ENCODE measurements at places on chromosomes 11 and 22.
A peak's percentile ranks its signal among the peaks of the same experiment; 100 is the strongest.

DNA sequence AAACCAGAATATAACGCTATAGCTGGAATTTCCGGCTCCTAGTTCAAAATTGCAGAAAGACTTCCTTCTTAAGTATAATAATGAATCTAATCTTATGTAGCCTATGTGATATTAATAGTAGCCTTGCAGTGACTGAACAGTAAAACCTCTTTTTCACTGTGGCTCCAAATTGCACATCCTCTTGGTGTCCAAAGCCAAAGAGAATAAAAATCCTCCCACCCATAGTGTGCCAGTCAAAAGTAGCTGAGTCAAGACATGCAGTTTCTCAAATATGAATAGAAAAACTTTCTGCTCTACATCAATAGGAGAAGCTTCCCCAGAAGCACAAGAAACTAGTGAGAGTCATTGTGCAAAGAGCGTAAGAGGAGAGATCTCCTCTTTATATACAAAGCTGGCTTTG, 76.0 kb upstream of the PICALM start:
- no peak for DNase-seq

DNA sequence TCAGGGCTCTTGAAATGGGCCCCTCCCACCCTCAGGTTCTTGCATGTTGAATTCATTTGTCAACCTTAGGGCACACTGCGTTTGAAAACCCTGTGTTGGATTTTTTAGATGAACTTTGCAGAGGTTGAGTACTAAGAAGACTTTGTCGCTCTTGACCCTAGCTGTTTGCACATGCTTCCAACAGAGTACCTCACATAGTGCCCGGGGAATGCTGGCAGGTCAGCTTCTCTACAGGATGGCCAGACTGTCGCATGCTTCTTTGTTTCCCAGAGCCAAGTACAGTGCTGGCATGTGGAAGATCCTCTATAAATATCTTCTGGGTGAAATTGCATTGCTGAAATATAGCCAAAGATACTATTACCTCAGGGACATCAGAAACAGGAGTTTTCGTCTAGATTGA, 59.9 kb downstream of the FAT3 start:
- DNase-seq, result no peak

- no peak for DNase-seq
Measured at GRCh38 chr11:113724778-113725177, 18.7 kb upstream of the TMPRSS5 start.

- DNase-seq, result no peak
Measured at GRCh38 chr11:126403022-126403581, 47.6 kb downstream of the ST3GAL4 start.

GRCh38 chr11:19770277-19770676, 57.6 kb downstream of the NAV2 start:
- DNase-seq, result no peak

GRCh38 chr11:13193613-13194012, 84.0 kb upstream of the BMAL1 start:
- no peak for DNase-seq

DNA sequence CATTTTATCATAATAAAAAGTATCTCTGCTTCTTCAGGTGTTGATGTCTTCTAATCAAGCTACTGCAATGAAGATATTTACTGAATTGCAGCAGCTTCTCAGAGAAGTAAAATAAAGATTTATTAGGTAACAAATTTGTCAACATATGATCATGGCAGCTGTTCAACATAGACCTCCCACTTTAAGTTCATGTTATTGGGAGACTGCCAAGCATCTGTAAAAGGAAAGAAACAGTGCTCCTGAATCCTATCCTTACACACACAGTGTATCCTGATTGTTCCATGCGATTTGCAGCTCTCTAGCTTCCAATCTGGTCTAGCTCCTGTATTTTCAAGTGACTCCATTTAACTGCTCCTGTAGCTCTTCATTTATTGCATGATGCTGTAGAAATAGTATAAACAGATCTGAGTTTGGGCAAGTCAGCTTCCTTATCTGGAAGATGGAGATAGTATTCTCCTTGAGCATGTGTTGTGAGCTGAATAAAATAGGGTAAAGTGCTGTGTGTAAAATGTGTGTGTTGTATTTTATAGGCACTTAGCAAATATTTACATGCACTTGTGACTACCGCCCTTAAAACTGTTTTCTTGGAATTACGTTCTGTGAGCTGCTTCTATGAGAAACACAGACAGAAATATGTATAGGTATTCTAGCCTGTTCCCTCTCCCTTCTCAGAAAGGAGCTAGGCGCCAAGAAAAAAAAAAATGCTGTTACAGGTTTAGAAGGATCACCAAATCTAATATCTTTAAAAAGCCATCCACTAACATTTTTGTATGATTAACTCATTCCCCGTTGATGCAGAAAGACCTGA, 290.6 kb downstream of the JRKL start:
- DNase-seq, result no peak

GRCh38 chr11:91761406-91762025, 463.1 kb upstream of the FAT3 start:
- DNase-seq, result peak; percentile 34

DNA sequence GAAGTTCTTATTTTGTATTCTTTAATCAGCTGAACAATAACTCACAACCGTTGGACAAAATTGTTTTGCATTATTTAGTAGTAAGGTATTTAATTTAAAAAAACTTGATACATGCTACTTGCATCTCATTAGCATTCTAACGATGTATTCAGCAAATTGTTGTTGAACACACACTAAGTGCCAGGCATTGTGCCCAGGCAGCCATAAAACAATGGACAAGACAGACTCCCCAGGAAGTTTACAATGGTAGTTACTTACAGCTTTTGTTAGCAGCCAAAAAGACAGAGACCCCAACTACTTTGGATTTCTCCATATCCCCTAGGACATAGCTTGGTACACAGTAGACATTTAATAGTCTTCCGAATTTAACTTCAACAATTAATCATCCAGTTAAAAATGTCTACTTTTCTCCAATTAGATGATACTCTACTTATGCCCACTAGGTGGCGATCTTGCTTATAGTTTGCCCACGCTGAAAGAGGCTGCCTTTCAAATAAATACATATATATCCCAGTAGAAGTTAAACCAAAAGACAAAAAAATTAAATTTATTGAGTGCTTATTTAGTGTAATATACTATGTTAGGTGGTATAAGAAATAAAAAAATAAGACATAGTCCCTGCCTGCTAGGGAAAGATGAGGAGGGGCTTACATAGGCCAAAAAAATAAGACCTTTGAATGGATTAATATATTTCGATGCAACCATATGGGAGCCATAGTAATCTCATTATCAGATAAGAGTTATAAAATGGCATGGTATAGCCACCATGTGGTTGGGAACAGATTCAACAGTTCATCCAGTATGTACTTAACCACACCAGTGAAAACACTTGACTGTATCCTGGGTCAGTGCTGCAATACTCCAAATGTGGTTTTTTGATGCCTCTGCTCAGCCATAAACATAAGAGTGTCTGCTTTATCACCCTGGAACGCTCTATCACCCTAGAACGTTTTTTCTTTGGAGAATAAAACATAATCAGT, 2.0 kb upstream of the FJX1 start:
- peak; percentile 80 for DNase-seq

DNA sequence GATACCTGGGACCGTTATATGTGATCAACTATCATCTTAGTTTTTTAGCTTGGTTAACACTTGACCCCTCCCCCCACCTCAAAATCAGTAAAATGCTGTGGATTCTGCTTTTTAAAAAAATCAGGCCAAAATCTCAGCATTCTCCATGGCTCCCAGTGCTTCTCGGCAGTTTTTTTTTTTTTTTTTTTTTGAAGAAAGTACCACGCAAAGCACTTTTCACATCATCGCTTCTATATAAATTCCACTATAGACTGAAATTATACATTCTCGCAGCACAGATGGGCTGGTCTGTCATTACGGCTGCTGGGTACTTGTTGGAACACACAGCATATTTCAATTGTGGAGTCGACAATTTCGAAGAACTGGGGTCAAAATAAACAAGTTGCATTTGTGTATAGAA, 67.7 kb upstream of the PPARA start:
- DNase-seq, result no peak

DNA sequence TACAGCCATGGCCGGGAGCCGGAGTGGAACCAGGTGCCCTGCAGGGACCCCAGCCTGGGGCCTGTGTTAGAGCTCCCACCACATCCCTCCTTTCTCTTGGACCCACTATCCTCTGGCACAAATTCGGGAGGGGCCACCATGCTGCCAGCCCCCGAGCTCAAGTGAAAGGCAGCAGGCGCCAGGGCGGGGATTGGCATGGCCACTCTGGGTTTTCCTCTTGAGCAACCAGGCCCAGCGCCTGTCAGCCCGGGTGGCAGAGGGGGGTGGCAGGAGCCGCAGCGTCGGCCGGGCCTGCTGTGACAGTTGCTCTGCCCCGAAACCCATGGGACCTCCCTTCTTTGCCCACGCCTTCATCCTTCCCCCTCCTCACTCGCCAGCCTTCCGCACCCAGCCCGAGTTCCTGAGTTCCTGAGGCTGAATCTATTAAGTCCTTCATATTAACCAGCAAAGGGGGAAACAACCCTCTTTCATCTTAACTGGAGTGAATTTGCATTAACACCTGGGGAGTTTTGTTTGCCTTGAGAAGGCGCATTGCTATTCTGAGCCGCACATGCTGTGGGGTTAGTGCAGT, 16.8 kb upstream of the CABP7 start:
- no peak for DNase-seq

DNA sequence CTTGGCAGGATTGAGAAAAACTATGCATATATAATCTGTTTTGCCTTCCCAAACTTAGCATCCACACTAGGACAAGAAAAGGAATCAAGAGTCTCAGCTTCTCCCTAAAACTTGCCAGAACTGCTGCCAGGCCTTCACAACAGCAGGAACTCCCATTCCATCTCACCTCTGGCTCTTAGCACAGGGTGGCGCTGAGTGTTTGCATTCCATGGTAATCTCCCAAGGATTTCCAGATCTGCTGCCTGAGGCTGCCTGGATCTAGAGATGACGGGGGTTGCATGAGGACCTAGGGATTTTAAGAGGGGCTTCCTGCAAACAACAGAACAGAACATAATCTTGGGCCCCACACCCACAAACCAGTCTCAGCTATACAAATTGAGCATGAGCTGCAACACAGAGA, 87.1 kb upstream of the OPCML start:
- DNase-seq, result no peak

DNA sequence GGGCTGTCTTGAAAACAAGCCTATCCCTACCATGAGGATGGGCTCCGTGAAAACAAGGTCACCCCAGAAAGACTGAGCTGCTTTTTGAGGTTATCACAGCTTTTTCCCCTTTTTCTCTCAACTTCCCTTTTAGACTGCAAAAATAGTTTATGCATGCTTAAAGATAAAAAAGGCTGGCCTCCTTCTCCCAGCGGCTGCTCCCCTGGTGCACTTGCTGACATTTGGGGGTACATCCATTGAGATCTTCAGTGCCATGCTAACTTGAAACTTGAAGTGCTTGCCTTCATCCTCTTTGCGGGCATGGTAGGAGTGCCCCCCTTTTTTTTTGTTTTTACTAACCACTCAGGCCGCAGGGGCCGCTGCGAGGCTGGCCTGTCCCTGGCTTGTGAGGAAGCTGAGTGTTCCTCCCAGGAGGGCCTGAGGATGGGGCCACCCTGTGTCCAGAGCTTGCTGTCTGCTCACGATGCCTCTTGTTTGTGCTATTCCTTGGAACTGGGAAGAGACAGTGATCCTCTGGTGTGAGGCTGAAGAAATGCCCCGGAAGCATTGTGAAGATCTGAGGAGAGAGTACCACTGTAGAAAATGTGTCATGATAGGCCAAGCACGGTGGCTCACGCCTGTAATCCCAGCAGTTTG, 2.2 kb downstream of the TANGO2 start:
- DNase-seq, result no peak

GRCh38 chr11:2742611-2743426, 43.0 kb upstream of the KCNQ1OT1 start:
- no peak for DNase-seq

DNA sequence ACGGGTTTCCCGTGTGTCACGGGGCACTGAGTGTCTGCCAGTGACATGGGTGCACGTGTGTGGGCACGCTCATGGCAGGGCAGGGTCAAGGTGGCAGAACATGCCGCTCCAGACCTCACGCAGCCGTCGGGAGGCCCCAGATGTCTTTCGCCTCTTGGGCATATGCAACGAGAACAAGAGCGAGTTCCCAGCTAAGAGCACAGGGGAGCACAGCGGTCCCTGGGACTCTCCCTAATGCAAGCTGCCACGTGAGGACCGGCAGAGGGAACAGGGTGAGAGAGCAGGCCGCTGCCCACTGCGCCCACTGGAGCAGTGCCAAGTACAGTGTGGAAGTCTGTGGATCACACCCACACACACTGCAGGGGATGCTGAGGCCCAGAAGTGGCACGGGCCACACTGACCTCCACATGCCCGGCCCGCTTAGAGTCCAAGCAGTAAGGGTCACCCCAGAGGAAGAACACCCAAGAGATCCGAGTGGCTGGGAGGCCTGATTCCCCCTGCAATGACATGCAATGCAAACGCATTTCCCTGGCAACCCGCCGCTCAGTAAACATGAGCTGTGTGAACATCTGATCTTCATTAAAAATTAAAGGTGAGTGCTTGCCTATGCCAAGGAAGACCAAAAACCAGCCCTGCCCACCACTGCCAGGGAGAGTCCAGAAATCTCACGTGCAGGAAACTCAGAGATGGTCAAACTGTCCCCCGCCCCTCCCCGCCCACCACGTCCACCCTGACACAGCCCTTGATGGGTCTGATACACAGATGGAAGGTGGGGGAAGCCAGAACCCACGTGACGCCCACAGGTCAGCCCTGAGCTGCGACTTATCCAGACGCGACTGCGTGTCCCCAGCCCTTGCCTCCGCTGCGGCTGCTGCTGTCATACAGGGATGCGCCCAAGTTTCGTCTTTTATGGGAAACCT, 11.7 kb downstream of the CERK start:
- DNase-seq, result no peak

GRCh38 chr11:119339589-119340334, 921 bp downstream of the C1QTNF5 start:
- peak; percentile 85 for DNase-seq

- DNase-seq, result no peak
Measured at GRCh38 chr11:105718641-105719040, 108.8 kb downstream of the GRIA4 start.

DNA sequence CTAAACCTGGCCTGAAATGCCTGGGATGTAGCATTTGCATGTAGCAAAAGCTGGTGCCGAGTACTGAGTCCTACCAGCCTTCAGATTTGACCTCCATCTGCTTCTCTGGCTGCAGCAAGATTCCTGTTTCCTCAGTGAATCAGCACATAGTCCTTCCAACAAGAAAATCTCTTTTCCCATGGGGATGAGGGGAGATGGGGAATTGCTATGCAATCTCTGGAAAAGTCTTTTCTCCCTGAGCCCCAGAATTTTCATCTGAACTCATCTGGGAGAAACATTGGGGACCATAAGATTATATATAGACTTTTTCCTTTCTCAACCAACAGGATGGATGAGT, 32.0 kb upstream of the YWHAH start:
- DNase-seq, result no peak

GRCh38 chr11:8168485-8169257, at the start of gene RIC3:
RIC3 (minus strand) TSS chr11:8169025; CDS start chr11:8168989, 36 bp downstream.
- DNase-seq, result no peak
